ENCODE measurements at places on chromosomes 7 and 10.
A peak's percentile ranks its signal among the peaks of the same experiment; 100 is the strongest.

DNA sequence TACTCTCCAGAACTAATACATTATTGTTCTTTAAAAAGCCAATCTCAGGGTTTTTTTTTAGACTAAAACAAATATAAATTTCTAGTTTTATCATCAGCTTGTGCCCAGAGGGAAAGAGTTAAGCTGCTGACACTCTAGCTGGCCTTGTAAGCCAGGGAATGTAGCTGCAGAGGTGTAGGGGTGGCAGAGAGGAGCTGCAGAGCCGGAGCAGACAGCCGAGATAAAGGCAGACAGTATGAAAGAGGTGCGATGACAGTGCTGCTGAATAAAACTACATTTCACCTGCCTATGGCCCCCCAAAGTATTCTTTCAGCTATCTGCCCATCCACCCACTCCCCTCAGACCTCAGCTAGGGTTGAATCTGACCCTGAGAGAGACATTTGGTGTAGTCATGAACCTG is 653.7 kb upstream of the ZWINT start:
- DNase-seq, result no peak

DNA sequence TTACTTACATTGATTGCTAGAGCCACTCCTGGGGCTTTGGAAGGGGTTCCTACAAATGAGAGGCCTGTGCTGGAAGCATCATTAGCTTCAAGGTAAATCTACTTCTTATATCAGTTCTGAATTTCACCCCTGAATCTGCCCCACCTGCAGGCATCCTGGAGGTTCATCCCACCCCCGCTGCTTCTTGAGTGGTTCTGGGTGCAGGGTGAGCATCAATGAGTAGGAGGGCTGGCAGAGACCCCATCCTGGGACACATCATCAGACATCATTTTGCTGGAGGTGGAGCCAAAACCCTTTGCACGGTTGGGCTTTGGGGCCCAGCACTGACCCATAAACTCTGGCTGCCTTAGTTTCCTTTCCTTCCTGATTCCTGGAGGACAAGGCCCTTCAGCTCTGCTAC is 143.7 kb downstream of the PTPN20 start:
- no peak for DNase-seq

DNA sequence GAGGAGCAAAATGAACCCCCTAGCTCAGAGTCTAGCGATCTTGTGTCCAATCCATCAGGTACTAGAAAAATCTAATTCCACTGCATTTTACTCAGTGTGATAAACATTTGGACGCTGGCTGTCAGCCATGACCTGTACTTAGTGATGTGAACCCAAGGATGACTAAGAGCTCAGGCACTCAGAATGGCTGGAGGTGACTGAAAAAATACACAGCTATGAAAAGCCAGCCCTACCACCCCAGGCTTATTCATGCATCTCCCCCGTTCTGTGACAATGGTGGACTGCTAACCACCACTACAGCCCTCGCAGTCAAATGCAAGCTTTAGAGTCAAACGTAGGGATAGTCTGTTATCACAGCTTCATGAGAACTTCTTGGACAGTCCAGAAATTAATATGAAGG is 14.9 kb downstream of the AFAP1L2 start:
- DNase-seq, result no peak

DNA sequence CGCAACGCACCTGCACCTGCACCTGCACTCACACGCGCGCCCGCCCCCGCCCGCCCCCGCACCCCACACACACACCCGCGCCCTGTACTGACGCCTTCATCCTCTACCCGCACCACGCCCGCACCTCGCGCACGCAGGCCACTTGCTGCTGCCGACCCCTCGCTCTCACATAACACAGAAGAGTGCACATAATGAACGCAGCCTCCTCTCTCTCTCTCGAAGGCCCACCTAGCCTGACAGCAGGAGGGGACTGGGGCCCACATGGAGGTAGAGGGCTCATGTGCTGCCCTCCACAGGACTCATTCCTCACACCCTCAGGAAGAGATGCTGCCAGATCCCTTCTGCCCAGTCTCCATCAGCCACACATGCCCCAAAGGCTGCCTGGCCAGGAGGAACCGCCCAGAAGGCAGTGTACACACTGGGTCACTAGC is 432 bp upstream of the CAMK2B start:
- peak; percentile 78 for DNase-seq

GRCh38 chr10:44929356-44930255 is 18.5 kb downstream of the TMEM72 start:
- no peak for DNase-seq
